PC-3 (cell line): ENCODE measurements at places on chromosomes 12 and 14. TPM values are rescaled to one million over a fixed set of nuclear protein-coding genes. Genes with fewer than 3 reads are reported as not detected.
A peak's percentile ranks its signal among the peaks of the same experiment; 100 is the strongest.

GLIPR1L2 gene
- not detected in 2 replicates for total RNA-seq

LMNTD1 gene
- total RNA-seq: not detected in 2 replicates

LRRC43 gene
- total RNA-seq: 0.66 TPM in 1 of 2 replicates, not detected in the other

KRT75 gene
- 32.8 and 38.5 TPM in 2 replicates for total RNA-seq

TAS2R7 gene
- total RNA-seq: not detected in 2 replicates

OSBPL8 gene
- total RNA-seq: 28.5 and 42.6 TPM in 2 replicates

SLC6A12 gene
- not detected in 2 replicates for total RNA-seq

HOXC9 gene
- 1.5 and 1.8 TPM in 2 replicates for total RNA-seq

GRCh38 chr12:59115995-59116394, 195.7 kb upstream of the LRIG3 start:
- no peak for DNase-seq

DNA sequence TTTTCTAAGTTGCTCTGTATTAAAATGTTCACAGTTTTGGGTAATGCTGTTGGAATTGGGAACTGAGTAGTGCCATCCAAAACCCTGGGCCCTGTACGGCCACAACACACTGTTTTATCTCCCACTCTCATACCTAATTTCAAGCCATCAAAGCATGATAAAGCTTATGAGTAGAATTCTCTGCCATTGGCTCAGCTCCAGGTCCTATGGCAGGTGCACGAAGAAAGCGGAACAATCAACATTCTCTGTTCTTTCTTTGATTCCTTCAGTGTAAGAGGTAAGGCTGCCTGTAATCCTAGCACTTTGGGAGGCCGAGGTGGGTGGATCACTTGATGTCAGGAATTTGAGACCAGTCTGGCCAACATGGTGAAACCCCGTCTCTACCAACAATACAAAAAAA, 394.9 kb downstream of the CCDC91 start:
- no peak for DNase-seq

- DNase-seq: no peak
Measured at GRCh38 chr12:55912908-55913307, 14.8 kb downstream of the PYM1 start.

GRCh38 chr12:93297536-93297935, 80.2 kb upstream of the NUDT4 start:
- DNase-seq: no peak

- no peak for DNase-seq
Measured at GRCh38 chr14:88426271-88426670, 40.8 kb downstream of the SPATA7 start.

DNA sequence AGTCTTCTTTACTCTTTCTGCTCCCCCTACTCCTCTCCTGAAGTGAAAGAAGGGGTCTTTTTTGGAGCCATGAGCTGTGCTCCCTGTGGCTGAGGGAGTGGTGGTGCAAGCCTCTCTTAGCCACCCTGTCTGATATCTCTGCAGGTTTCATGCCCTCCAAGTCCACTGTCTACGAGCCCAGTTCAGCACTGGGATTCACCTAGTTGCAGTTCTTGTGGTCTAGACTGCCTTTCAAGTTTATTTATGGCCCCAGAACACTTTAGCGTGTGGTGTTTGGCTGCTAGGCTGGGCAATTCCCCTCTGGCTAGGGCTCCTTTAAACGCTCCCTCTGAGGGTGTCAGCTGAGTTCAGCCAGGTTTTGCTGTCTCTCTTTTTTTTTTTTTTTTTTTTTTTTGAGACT, 908.6 kb downstream of the TRHDE start:
- no peak for DNase-seq

DNA sequence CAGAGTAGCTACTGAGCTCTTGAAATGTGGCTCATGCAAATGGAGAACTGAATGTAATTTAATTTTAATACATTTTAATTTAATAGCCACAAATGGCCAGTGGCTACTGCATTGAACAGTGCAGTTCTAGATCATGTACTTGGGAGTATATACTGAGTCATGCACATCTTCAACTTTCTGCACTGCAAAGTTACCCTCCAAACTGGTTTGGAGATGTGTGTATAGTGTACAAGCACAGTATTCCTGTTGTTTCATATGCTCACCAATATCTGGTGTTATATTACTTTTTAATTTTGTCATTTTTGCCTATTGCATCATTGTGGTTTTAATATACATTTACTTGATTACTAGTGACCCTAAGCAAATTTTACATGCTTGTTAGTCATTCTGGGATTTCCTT, 372.8 kb downstream of the NELL2 start:
- peak; percentile 50 for DNase-seq

- no peak for DNase-seq
Measured at GRCh38 chr12:108043750-108044533, 85.1 kb upstream of the WSCD2 start.

GRCh38 chr14:24072436-24072835, 1.1 kb downstream of the CPNE6 start:
- no peak for DNase-seq

- no peak for DNase-seq
Measured at GRCh38 chr14:103178521-103178920, 55.3 kb downstream of the TNFAIP2 start.

DNA sequence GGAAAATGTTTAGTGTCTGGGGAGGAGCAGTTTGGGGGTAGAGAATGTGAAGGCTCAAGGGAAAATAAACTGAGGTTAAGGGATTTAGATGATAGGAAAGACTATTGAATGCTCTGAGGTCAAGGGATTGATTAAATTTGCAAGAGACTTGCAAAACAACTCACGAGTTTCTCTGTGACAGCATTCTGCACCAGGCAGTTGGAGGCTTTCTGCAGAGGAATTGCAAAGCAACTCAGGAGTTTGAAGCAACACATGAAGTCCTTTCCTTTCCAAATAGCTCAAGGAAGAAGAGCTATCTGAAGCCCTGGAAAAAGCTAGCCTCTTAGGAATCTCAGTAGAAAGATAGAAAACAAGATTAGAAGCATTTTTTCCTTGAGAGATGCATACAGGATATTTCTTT, 23.9 kb downstream of the SLC7A8 start:
- DNase-seq: no peak
